NCI-H1092 (cell line): ENCODE measurements at places on chromosomes 2 and 18.

DNA sequence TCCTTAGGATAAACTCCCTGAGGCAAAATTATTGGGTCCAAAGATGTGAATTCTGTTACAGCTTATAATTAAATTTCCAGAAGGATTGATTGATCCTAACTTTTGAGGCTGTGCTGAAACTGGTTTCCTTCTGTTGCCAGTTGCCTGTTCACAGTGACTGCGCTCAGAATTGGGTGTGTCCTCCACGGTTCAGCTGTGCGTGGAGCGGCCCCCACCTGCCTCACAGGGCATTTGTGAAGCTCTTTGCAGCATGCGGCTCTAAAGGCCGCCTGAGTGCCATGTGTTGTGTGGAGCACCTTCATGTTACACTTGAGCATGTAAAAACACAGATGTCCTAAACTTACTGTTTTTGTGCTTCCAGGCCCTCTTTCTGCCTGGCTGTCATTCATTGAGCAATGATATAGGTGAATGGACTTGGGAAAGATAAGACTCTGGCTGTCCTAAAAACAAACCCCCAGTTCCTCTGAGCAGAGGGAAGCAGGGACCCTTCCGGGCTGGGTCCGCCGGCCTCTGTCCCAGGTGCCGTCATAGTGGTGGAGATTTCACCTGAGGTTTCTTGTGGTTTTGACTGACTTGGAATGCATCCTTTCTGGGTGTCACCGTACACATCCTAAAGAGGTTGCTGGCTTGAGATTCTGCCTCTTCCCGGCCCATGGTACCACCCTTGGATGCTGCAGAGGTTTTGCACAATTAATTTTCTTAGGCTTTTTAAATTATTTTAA lies 173.6 kb downstream of the LDLRAD4 start:
- no peak for DNase-seq

- no peak for DNase-seq
These were observed 562.2 kb upstream of the VWC2L start for GRCh38 chr2:213848631-213849030.

DNA sequence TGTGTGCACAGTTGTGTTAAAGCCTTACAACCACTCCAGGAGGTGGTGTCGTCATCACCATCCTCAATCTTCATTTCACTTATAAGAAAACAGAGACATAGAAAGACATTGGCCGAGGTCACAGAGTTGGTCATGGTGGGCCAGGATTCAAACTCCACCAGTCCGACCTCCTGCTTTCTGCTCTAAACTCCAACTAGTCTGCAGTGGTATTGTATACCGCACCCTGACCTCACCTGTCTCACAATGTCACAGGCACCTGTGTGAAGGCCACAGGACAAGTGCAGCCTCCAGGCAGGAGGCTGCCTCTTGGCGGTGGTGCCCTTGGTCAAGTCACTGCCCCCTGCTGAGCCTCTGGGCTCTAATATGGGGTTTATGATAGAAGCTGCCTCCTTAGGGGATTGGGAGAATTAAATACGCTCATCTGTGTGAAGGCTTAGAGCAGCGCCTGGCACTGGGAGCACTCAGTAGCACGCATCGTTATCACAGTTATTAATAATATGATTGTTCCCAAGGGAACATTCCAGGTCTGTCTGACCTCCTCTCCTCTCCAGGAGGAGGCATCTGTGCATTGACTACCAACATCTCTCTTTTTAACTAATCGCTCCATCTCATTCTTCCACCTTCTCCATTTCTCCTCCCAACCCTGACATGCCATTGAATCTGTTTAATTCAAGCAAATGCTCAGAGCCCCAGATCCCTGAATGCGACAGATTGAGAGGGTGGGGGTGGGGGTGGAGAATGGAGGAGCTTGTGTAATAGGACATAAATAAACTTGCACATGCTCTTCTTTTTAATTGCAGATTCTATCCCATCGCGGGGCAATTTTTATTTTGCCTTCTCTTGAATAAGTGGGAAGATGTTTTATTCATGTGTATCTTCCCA lies 112.7 kb downstream of the MCFD2 start:
- DNase-seq: no peak

DNA sequence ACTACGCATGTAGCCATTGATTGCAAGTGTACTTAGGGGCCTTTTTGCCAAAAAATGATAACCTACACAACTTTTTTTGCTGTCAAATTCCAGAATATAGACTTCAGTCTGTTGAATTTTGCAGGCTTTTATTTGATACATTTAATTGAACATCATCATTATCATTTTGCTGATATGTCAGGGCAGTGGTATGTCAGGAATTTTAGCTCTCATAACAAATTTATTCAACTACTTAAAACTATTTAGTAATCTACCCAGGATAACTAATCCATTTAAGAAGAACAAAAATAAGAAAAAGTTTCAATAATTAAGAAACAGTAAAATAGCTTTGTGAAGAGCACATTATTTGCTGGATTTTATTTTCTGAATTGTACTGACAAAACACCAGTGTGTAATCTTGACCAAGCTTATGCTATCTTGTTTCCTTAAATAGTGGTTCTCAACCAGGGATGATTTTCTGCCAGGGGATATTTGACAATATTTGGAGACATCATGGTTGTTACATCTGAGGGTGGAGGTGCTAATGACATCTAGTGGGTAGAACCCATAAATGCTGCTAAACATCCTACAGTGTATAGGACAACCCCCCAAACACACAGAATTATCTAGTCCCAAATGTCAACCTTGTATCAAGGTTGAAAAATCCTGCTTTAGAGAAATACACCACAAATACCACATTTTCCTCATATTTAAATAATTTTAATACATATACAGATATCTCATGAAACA lies 12.1 kb upstream of the TTN start:
- no peak for DNase-seq

DNA sequence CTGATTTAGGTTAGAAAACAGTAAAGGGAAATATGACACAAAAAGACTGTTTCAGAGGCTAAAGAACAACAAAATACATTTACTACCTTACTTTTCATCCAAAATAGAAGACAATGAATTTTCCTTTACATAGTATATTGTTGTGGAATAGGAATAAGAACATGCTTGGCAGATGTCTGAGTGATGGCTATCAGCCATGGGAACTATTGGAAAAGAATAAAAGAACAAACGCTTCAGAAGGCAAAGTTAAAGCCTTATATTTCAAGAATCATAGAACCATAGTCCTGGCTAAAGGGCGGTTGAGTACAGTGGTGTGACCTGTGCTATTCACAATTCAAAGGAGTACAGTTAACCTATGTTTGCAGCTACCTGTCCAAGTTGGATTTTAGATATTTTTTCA lies 73.9 kb upstream of the NRXN1 start:
- DNase-seq: no peak

DNA sequence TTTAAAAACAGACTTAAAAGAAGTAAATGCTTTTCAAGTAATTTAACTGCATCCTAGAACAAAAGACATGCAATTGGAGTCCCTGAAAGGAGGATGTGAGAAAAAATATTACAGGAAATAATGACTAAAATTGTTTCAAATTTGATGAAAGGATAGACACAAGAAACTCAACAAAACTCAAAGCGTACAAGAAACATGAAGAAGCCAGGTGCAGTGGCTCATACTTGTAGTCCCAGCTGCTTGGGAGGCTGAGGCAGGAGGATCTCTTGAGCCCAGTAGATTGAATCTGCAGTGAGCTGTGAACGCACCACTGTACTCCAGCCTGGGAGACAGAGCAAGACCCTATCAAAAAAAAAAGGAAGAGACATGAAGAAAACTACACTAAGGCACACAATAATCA lies 118.1 kb upstream of the SLC39A10 start:
- no peak for DNase-seq

- DNase-seq: peak; percentile 54
These were observed 282.2 kb upstream of the SOX11 start for GRCh38 chr2:5409898-5410381.

GRCh38 chr18:78979730-78980278 lies at the start of gene SALL3:
Gene SALL3 (plus strand): TSS chr18:78979818. CDS start chr18:78980275, 457 bp downstream.
- no peak for DNase-seq

- DNase-seq: no peak
These were observed 50.4 kb downstream of the PLEKHA3 start for GRCh38 chr2:178530625-178531142.
